ENCODE measurements at places on chromosomes 11 and 22.

- DNase-seq = no peak
Observed at GRCh38 chr11:1049911-1050580, 13.5 kb upstream of the MUC6 start.

- no peak for DNase-seq
Observed at GRCh38 chr11:88315981-88316441, 21.5 kb downstream of the CTSC start.

GRCh38 chr11:90250970-90251369 is 28.1 kb upstream of the CHORDC1 start:
- DNase-seq = no peak

DNA sequence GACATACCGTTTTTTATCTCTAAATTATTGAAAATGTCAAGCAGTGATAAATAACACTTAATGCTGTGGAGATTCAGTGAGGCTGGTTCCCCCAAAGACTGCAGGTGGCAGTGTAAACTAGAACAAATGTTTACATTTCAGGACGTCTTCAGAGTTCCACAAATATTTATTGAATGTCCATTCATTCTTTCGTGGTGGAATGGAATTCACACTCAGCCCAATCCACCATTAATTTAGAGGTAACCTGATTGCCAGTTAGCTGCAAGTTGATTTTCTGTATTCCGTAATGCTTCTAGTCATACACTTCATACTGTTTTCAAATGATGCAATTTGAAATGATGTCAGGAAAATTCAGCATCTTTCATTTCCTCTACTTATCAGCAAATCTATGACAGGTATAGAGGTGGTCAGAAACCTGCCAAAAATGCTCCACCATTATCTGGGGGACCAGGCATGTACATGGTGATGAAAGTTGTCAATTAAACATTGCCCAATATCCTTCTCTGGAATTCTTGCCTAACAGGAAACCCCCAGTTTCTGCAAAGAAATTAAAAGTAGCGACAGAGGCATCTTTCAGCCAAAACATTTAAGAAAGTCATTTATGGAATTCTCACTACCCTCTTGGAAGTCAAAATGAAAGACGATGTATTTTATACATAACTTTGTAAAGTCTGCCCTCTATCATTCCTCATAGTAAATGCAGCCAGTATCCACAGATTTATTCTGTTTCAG is 94.3 kb upstream of the BMAL1 start:
- peak; percentile 52 for DNase-seq

DNA sequence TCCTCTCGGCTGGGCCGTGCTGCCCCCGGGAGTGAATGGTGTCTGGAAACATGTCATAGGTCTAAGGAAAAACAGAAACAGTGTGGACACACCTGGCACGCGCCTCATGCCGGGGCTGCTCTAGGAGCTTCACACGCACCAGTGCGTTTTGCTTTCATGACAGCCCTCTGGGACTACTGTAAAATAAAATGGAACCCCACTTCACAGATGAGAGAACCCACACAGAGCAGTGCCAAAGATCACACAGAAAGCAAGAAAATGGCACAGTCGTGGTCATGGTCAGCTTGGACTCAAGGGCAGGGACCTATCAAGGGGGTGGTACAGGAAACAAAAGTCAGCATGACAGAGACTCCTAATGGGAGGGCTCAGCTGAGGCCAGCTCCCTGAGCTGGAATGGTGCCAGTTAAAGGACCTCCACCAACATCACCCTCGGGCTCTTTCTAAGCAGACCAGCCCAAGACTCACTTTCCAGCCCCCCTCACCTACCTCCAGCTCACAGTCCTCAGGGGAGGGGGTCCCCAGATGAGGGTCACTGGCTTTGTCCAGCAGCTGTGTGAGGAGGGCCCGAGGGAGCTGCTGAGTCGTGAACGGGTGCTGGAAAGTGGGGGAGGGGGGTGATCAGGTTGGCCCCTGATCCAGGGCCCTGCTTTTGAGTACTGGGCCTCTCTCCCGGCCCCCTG is 3.3 kb downstream of the MAP4K2 start:
- no peak for DNase-seq

GRCh38 chr22:37300551-37301017 is 18.3 kb downstream of the CYTH4 start:
- no peak for DNase-seq

- DNase-seq = peak; percentile 78
Observed at GRCh38 chr22:25564320-25564978, at the start of gene GRK3. Gene GRK3, plus strand, starts transcription at chr22:25564675. Its CDS starts 366 bp downstream, at chr22:25565041.

DNA sequence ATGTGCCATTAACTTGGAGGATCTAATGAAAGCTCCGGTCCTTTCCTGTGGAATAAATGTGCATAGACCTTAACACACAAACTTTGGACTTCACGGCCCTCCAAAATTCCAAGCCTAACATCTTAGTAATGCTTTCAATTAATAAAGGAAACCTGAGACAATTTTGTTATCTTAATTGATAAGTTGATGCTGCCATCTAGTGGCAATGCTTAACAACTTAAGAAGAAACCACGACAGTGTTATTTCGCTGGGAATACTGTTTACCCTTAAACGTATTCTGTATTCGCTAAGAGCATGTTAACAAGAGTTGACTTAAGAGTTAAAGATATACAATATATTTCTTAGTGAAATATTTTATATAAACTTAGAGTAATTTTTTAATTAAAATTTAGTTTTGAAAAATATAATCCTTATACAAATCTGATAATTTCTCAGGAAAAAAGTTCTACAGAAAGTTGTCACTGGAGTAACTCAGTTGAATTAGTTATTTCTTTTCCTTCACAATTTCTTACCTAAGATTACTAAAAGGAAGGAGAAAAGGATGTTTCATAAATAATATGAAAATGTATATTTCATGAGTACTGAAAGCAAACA is 35.0 kb upstream of the OR9G4 start:
- DNase-seq = peak; percentile 57

DNA sequence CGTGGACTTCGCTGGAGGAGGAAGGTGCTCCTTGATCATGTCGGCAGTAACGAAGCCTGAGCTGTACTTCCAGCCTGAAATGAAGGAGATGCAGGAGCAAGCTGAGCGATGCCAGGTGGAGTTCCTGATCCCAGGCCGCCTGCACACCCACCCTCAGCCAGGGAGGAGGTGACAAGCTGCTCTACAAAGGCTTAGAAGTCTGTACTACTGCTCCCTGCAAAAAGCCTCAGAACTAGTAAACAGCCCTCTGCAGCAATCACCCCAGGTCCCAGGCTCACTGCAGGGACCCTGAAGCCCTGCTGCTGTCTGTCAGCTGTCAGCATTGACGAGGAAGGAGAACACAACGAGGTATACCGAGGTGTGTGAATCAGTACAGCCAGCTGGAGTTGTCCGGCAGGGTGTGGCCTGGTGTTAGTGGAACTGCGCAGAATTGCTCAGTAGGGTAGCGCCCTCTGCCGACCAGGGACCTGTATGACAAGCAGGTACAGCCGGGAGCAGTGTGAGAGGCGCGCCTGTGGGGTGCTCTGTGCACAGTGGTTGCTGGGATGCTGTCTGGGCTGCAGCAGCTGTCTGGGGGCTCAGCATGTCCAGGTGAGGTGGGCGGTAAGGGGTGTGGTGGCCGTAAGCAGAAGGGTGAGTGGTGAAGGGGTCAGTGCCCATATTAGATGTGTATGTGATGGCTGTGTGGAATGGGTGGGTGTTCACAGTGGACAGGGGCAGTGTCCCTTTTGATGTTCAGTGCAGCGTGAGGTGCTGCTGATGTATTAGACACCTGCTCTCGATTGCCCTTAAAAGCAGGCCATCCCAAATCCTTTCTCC is 7.6 kb downstream of the CYB5R2 start:
- peak; percentile 85 for DNase-seq

GRCh38 chr22:44575381-44576268 is 77.6 kb upstream of the RTL6 start:
- DNase-seq = no peak

DNA sequence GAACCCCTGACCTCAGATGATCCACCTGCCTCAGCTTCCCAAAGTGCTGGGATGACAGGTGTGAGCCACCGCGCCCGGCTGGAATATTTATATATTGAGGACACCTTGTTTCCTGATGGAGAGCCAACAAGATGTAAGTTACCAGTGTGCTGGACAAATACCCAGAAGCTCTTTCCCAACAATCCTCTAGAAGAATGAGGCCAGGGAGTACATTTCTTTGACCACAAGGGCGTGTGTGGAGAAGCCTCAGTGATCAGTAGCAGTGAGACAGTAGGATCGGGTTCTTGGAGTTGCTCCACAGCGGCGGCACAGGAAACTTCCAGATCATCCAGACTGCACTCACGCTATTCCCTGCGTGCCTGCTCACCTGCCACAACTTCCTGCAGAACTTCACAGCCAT is 10.3 kb upstream of the POLA2 start:
- no peak for DNase-seq
